Naive thymus-derived CD8-positive, alpha-beta T cell (primary cell): ENCODE measurements at places on chromosomes 11 and 22.

DNA sequence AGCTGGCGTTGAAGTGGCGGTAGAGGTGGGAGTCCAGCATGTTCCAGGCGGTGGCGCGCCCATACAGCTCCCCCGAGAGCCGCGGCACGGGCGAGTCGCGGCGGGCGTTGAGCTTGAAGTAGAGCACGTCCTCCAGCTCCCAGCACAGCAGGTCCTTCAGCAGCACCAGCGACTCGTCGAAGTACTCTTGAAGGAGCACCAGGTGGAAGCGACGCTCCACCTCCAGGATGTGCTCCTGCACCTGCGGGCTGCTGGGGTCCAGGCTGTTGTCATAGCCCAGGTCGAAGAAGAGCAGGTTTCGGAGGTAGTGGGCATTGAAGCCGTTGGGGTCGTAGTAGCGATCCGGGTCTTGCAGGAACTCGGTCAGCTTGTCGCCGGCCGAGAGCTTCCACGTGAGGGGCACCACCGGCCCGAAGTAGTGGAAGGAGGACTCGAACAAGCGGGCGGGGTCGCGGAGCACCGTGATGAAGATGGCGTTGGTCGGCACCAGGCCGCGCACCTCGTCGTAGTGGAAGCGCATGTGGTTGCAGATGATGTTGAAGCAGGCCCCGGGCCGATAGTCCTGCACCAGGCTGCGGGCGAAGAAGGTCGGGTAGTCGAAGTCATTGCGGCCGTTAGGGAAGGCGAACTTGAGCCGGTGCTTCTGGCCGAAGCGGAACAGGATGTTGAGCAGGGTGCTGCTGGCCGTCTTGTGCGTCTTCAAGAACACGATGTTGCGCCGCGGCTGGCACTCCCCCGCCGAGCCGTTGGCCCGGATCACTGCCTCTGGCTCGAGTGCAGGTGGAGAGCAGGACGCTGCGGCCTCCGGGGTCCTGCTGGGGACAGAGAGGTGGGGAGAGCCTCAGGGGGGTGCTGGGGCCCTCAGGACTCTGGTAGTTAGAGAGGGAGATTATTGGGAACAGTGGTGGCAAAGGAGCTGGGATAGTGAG, 9.0 kb upstream of the SEC14L6 start:
- no peak for DNase-seq

- DNase-seq, result no peak
Observed at GRCh38 chr11:94834911-94835593, 66.9 kb downstream of the AMOTL1 start.

DNA sequence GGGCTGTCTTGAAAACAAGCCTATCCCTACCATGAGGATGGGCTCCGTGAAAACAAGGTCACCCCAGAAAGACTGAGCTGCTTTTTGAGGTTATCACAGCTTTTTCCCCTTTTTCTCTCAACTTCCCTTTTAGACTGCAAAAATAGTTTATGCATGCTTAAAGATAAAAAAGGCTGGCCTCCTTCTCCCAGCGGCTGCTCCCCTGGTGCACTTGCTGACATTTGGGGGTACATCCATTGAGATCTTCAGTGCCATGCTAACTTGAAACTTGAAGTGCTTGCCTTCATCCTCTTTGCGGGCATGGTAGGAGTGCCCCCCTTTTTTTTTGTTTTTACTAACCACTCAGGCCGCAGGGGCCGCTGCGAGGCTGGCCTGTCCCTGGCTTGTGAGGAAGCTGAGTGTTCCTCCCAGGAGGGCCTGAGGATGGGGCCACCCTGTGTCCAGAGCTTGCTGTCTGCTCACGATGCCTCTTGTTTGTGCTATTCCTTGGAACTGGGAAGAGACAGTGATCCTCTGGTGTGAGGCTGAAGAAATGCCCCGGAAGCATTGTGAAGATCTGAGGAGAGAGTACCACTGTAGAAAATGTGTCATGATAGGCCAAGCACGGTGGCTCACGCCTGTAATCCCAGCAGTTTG, 2.2 kb downstream of the TANGO2 start:
- DNase-seq, result no peak

DNA sequence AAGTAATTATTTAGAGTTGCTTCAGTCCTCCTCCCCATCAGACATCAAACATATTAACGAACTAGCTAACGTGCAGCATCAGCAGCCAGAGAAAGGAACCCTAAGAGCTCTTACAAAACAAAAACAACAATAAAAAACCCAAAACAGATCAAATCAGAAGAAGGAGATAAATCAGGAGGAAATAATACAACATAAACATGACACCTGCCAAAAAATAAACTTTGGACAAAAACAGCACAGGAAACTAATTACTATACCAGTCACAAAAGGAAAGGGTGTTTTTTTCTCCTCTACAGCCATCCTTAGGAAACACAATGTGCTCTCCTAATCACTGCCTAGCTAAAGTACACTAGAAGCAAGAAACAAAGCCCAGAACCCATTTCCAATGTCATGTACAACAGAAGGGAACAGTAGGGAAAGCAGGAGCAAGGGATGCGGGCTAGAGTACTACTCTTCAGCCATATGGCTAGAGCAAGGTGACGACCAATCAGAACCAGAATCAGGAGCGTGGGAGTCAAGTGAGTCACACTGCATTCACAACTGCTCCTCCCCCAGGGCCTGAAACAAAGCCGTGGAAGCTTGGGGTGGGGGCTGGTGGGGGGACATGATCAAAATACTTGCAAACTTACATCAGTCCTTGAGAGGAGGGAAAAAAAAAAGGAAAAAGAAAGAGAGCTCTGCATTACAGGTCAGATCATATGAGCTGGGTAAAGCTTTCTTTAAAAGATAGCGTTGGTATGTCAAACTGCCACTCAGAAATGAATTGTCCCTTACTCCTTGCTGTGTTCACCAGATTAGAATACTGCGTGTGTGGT, 60.4 kb downstream of the LARGE2 start:
- no peak for DNase-seq

GRCh38 chr11:18046116-18046777, at the start of gene TPH1:
Gene TPH1, minus strand, starts transcription at chr11:18046269. Its CDS starts 5,507 bp downstream, at chr11:18040762.
- no peak for DNase-seq

- DNase-seq, result no peak
Observed at GRCh38 chr22:48332438-48333322, 1495.0 kb downstream of the BRD1 start.

DNA sequence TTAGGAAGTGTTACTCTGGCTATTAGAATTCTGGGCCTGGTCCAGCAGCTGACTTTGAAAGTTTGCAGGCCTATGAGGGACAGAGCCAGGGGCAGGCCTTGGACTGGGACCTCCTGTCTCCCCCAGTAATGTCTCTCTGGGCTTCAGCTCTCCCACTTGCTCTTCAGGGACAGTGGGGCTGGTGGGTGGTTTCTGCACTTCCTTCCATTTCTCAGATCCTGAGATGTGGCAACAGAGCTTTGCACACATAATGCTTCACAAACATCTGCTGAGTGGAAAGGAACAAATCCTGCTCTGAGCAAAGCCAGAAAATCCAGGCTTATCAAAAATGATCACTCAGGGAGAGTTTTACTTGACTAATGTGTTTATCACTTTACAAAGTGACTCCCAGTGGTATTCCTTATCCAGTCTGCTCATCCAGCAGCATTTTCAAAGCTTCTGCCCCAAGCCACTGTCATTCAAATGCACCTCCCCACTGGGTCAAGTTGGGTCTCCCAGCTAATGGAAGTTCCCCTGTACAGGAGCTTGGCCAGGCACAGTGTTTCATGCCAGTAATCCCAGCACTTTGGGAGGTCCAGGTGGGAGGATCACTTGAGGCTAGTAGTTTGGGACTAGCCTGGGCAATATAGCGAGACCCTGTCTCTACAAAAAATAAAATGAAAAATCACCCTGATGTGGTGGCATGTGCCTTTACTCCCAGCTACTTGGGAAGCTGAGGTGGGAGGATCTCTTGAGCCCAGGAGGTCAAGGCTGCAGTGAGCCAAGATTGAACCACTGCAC, 13.5 kb upstream of the OSBP2 start:
- DNase-seq, result no peak

DNA sequence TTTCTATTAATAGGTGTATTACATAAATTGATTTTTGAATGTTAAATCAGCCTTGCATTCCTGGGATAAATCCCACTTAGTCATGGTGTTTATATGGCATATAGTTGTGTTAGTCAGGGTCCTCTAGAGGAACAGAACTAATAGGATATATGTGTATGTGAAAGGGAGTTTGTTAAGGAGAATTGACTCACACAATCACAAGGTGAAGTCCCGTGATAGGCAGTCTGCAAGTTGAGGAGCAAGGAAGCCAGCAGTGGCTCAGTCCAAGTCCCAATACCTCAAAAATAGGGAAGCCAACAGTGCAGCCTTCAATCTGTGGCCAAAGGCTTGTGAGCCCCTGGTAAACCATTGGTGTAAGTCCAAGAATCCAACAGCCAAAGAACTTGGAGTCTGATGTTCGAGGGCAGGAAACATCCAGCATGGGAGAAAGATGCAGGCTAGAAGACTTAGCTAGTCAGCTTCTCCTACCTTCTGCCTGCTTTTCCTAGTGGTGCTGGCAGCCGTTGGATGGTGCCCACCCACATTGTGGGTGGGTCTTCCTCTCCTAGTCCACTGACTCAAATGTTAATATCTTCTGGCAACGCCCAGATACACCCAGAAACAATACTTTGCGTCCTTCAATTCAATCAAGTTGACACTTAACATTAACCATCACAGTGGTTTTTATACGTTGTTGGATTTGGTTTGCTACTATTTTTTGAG, 12.9 kb downstream of the SFI1 start:
- DNase-seq, result no peak

DNA sequence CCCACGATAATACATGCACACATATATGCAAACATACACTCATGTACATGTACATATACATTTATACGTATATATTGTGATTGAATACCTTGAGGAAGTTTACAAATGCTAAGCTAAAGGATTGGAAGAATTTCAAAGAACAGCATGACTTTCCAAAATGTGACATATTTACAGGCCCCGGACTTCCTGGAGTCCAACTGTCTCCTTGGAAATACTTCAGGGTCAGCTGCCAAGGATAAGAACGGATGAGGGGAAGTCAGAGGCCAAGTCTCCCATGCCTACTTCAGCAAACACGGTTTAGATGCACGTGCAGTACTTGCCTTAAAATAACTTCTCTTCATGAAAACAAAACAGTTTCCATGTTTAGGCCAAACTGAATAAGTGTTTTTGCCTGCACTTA, 213.6 kb downstream of the DYNC2H1 start:
- no peak for DNase-seq

- DNase-seq, result no peak
Observed at GRCh38 chr11:100682247-100682969, 4.7 kb upstream of the ARHGAP42 start.

- DNase-seq, result no peak
Observed at GRCh38 chr22:27199354-27199753, 542.0 kb downstream of the MIAT start.
